ENCODE measurements at places on chromosomes 2 and 18.

DNA sequence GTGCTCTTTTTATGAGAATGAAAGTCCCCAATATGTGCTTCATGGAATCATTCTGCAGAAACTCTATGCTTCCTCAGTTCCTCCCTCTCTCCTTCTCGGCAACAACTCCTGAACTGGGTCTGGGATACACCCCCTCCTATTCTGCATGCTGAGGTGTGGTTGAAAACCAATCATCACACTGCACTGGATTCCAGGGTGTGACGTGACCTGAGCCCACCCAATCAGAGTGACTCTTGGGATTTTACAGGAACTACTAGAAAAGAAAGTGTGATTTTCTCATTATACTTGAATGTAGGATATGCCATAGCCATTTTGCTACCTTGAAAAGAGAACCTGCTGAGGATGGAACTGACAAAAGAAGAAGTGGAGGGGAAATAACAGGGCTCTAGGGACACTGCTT, 36.3 kb downstream of the ACVR1 start:
- peak; percentile 25 for DNase-seq

DNA sequence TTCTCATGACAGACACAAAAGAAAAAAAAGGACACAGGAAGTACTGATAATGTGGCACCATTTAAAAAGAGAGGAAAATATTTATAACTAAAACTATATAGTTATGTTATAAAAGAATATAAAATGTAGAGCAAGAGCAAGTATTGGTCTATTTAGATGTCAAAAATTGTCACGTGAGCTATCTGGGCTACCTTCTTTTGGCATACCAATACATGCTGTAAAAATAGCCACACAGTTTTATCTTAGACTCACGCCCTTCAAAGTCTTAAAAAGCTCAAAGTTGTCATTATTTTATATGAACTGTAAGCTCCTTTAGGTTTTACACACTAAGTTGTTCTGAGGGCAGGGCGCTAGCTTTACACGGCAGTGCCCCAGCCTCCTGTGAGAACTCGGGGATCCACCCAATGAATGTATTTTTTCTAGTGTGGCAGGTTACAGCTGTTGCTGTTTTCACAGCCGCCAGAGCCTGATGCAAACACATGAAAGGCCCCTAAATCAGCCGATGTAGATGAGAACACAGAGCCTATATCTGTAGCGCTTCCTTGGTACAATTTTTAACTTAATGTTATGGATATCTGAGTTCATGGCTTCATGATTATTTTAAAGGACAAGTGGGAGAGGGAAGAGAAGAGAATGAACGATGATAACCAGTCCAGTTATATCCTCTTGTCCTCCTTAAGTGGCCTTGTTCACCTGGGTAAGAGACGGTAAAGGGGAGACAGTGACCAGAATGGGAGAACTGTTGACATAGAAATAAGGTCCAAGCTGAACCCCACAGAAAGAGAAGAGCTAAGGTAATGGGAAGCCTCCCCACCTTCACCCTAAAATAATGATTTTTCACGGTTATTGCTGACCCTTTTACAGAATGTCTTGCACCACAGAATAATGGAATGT, 130.8 kb downstream of the CACNB4 start:
- DNase-seq = no peak

GRCh38 chr2:216493334-216493685, 5.3 kb upstream of the RPL37A start:
- peak; percentile 58 for DNase-seq

- no peak for DNase-seq
These were observed 24.3 kb downstream of the ACKR3 start for GRCh38 chr2:236593956-236594355.

DNA sequence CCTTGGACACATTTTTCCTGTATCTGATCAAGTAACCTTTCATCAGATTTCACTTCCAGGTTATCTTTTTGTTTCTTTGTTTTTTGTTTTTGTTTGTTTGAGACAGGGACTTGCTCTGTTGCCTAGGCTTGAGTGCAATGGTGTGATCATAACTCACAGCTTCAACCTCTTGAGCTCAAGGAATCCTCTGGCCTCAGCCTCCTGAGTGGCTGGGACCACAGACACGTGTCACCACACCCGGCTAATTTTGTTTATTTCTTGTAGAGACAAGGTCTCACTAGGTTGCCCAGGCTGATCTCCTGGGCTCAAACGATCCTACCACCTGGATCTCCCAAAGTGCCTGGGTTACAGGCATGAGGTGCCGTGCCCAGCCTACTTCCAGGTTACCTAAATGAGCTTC, 124.9 kb downstream of the L3MBTL4 start:
- no peak for DNase-seq

DNA sequence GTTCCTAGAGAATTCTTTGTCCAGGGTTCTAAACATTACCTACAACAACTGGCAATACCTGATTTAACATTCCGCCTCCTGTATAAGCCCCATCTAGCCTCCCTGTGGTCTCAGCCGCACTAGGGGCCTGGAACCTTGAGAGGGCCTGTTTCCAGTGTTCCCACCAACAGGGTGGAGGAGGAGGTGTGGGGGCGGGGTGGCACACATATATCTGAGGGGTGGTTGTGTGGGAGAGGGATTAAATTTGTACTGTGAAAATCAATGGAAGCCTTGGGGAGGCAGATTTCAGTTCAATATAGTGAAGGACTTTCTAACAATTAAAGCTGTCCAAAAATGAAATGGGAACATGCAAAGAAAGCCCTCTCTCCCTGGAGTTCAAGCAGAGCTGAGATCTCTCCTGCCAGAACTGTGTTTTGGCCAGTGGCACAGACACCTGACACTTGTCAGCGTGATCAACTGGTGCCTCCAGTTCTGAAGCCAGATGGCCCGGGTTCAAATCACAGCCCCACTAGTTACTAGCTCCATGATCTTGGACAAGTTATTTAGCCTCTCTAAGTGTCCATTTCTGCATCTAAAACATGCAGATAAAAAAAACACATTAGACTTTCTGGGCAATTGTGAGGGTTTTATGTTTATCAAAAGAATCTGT, 17.0 kb upstream of the FZD7 start:
- DNase-seq = no peak

Measured in NB4 (cell line).